ENCODE measurements at places on chromosomes 5 and 9.
A peak's percentile ranks its signal among the peaks of the same experiment; 100 is the strongest.

DNA sequence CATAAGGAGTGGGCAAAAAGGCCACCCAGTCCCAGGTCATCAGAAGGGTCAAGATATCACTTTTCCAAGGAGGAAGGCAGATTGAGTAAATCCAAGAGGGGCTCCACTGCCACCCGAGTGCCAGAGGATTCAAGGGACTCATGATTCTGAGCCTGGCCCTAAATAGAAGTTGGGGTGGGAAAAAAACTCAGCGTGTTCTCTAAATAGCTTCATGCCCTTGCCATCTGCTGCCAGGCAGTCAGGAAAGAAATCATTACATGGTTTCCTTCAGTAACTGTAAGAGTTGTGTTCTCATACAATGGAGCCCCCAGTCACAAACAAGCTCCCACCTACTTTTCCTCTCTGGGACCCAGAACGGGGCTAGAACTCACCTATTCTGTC is 37.2 kb downstream of the SAR1B start:
- no peak for DNase-seq

DNA sequence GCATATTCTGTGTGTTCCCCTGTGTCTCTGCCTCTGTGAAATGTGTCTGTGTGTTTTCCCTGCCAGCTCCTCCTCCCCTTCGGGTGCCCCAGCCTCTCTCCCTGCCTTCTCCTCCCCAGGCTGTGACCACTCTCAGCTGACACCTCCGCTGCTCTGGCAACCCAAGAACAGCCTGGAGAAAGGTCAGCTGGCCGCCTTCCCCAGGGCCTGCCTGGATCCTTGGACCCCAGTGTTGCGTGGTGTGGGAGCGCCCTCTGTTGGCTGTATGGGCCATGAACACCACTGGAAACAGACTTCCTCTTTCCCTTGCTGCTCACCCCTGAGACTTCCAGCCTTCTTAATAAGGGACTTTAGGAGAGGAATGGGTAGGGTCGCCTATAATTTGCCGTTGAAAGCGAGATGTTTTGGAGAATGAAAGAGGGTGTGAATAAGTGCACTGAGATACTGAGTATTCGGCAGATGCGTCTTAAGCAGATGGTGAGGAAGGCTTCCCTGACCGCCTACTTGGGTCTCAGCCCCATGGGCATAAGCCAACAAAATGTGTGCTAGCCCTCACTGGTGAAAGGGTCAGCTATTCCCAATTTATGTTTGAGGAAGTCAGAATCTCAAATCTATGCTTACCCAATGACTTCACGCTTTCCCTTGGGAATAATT is 114.9 kb upstream of the TRIM32 start:
- DNase-seq, result no peak

DNA sequence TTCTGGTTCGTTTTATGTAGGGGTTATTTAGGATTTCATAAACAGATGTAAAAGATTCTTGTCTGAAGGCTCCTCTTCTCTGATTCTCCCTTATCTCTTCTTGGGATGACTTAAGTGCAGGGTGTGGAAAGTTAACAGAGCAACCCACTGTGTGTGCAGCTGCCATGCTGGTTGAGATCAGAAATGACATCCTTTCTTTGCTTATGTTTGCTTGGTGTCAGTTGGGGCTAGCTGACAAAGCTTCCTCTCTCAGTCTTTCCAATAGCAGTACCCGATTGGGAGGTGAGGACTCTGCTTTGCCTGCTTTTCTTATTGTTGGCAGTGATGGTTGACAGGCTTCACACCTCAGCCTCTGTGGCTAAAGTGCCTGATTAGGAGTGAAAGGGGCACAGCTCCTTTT is 26.5 kb downstream of the OGN start:
- DNase-seq, result no peak

GRCh38 chr5:74918232-74918669 is 52.1 kb upstream of the FAM169A start:
- DNase-seq, result no peak

DNA sequence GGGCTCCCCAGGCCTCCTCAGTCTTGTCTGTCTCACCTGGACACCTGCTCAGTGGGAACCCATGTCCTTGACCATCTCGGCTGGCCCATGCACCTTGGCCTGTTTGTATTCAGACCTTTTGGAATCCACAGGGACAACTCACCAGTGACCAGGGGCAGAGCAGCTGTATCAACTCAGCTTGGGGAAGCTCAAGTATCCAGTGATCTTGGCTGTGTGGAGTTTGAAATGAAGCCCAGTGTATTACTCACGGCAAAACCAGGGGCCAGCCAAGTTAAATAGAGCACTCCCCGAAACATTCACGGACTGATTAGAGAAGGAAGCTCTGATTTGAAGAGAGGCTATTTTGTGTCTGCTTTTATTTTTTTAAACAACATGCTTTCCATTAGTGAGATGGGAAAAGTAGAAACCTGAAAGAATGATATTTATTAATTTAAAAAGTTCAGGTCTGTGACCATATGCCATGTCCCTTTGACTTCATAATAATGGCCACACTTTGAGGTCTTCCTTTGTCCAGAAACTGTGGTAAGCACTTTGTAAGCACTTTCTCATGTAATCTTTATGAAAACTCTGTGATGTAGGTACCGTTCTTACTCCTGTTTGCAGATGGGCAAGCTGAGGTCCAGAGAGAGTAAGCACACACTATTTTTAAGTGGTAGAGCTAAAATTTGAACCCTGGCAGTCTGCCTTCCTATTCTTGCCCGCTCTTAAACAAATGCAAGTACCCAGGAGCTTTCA is 656.5 kb downstream of the BNC2 start:
- DNase-seq, result no peak

- DNase-seq, result no peak
Measured at GRCh38 chr5:1134478-1134877, 22.6 kb upstream of the SLC12A7 start.

DNA sequence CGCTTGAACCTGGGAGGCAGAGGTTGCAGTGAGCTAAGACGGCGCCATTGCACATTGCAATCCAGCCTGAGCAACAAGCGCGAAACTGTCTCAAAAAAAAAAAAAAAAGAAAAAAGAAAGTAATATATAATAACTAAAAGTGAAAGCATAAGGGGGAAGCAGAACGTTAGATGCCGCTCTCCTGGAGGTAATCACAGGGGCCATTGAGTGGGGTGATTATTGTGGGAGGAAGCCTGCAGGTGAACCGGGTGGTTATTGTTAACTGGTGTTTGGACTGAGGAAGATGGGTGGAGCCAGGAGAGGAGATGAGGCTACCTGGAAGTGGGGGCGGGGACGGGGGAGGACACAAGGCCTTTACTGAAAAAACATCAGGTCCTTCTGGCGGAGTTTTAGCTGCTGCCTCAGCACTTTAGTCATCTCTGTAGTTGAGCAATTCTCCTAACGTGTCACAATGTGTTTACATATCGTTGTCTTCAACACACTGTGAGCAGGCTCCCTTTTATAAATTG is 5.3 kb upstream of the TJP2 start:
- DNase-seq, result peak; percentile 41

DNA sequence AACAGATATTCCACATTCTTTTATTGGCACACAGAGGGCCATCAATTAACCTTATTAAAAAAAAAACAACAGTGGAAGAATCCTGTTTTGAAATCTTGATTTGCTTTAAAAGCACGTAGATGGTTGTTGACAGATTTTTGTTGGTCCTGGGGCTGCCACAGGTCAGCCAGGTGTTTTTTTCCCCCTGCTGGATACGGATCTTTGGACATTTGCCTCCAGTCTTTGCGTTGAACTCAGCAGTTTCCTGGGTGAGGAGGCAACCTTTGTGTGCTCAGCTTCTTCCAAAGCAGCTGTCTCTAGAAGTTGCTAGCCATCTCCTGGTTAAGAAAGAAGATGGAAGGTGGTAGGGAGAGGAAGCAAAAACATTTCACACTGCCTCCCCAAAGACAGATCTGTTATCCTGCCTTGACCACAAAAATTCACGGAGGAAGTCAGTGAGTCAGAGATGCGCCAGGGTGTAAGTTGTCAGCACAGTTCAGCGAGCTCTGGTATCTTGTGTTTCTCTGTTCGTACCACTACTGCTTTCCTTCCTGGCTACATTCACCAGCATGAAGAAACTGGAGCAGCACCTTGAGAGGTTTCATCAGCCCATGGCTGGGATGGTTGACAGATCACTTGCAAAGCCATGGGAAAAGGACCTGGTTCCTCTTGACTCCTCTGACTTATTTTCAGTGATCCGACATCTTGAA is 207.3 kb downstream of the ARHGAP26 start:
- peak; percentile 42 for DNase-seq

DNA sequence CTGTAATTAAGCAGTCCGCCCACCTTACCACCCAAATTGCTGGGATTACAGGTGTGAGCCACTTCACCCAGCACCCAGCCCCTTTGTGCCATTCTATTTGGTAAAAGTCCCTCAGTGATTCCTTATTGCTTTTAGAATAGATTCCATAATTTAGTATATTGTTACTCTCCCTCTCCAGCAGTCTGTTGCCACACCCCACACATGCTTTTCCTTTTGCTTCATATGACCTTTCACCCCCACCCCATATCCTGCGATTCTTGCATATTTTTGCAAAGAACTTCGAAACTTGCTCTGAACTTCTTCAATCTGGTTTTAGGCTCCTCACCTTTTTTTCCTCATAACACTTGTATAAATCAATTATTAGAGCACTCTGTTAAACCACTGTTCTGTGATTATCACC is 100.2 kb downstream of the MTREX start:
- DNase-seq, result no peak

DNA sequence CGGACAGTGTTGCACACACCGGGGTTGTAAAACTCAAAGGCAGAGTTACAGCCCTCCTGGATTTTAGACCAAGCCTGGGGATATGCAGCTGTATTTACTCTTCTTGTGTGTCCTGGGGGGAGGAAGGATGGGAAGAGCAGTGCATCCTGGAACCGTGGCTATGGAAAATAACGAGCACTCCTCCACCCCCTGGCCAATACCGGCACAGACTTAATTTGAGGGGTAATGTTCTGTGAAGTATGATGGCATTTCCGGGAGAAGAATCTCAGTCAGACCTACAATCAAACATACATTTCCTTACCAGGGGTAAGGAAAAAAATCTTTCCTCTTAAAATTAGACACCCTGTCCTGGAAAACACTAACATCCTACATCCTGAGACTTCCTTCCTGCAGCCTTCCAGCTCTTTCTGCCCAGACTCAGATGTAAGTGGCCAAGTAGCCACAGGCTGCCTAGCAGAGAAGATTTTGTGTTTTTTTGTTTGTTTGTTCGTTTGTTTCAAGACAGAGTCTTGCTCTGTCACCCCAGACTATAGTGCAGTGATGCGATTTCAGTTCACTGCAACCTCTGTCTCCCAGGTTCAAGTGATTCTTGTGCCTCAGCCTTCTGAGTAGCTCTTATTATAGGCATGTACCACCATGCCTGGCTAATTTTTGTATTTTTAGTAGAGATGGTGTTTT is 11.0 kb upstream of the ERMP1 start:
- DNase-seq, result no peak

DNA sequence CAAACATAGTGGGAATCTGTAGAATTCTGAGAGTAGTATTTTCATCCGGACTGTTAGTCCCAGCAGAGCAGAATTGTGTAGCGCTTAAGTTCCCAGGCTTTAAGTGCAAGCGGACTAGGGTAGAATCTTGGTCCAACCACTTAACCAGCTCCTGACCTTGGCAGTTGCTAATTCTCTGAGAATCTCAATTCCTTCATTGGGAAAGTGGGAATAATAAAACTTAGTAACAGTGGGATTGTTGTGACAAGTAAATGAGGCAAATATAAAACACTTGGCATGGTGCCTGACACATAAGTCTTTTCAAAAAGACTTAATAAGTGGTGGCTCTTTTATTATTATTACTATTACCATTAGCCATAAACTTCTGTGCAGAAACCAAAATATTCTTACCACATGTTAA is 8.4 kb upstream of the SLC1A3 start:
- no peak for DNase-seq

- no peak for DNase-seq
Measured at GRCh38 chr5:6574537-6575245, 58.2 kb downstream of the NSUN2 start.

GRCh38 chr9:37010180-37010579 is 23.9 kb downstream of the PAX5 start:
- no peak for DNase-seq

- DNase-seq, result no peak
Measured at GRCh38 chr5:68748101-68748500, 345.7 kb upstream of the SLC30A5 start.

DNA sequence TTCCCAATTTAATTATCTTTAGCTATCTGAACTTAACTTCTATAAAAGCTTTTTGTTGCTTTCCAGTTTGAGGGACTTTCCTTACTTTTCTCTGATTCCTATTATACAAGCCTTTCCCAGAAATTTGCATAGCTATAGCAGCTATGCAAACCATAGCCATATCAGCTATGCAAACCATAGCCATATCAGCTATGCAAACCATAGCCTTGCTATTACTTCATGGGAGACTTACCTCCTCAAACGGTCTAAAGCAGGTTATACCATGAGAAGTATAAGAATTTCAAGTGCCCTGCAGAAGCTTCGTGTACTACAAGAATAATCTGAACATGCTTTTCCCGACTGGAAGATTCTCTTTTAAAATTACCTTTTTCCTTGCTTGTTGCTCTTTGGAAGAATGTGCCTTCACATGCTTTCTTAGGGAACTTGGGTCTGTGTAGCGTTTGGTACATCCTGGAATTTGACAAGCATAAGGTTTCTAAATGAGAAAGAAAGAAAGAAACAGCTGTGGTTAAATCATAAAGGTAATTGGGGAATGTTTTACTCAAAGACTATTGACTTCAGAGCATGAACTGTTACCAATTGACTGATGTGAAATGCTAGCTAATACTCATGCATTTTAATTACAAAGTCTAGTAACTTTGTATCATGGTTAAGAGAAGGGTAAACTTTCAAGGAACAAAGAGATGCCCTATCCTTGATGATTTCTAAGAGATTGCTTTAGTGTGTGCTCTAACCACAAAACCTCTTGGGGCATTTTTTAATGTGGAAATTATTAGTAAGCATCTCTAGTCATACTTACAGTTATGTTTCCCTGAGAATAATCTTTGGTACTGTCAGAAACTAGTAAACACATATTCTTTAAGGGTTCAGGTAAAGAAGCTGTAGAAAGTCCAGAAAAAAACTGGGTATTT is 367.6 kb downstream of the GLIS3 start:
- no peak for DNase-seq

DNA sequence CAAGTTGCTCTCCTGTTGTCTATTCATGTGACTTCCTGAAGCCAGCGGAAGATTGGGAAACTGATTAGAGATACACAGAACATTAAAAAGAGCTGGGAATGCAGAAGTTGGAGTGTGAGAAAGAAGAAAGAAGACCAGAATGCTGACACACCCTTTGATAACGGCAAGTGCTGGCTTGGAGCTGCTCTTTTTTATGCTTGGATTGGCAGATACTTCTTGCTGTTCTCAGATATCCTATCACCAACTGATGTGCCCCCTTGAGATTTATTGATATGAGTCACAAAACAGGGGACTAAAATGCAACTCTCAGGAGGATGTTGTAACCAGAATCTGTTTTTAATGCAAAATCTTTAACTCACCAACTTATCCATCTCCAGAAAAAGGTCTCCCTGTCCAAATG is 56.0 kb upstream of the ASTN2 start:
- no peak for DNase-seq
